ENCODE measurements at places on chromosomes 6 and 20.
A peak's percentile ranks its signal among the peaks of the same experiment; 100 is the strongest.

DNA sequence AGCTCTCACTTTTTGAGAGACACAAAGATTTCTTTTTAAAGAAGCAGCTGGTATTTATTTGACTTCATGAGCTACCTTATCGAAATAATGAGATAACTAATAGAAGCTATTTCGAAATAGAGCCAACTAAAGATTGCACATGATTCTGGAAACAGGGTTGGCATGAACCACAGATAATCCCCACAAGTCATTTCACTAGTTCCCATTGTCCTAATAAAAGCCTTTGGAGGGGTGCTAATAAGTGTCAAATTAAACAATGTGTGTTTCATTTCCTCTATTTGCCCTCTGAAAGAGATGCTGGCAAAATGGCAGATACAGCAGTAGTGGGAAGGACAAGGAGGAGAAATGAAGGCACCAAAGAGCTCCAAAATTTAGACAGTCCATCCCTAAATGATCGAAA lies 78.6 kb upstream of the RIPOR2 start:
- no peak for DNase-seq

DNA sequence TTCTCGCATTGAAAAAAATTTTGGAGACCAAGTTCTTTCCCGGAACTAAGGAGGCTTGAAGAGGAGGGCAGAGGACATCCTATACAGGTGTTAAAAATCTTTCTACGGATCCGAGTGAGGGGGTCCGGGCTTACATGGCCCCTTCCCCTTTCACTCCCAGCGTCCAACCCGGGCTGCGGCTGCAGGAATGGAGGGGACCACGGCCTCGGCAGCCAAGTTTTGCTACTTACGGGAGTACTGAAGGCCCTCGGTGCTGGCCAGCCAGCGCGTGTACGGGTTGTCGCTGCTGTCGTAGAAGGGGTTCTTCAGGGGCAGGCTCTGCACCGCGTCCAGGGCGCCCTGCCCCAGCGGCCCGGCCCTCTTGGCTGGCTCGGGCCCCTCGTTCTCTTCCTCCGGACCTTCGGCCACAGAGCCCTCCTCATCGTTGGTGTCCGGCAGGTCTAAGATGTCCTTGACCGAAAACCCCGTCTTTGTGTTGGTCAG lies 642 bp downstream of the NKX2-2 start:
- no peak for DNase-seq

DNA sequence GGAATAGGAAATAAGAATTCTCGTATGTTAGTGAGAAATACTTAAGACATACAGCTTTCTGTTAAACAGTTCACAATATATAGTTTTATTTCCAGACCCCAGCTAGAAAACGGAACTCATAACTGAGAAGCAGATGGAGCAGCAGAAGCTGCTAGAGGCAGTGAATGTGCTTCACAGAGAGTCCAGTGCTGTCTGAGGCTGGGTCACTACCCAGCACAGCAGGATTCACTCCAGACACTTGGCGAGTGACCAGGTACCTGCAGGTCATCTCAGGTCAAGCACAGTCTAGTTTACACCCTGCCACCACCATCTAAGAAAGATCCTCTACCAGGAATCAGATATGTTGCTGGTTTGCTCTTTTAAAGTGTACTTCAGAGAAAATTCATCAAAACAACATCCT lies 243.1 kb upstream of the RAB32 start:
- no peak for DNase-seq

- DNase-seq: peak; percentile 3
Measured at GRCh38 chr6:17334265-17334664, 53.1 kb downstream of the RBM24 start.

DNA sequence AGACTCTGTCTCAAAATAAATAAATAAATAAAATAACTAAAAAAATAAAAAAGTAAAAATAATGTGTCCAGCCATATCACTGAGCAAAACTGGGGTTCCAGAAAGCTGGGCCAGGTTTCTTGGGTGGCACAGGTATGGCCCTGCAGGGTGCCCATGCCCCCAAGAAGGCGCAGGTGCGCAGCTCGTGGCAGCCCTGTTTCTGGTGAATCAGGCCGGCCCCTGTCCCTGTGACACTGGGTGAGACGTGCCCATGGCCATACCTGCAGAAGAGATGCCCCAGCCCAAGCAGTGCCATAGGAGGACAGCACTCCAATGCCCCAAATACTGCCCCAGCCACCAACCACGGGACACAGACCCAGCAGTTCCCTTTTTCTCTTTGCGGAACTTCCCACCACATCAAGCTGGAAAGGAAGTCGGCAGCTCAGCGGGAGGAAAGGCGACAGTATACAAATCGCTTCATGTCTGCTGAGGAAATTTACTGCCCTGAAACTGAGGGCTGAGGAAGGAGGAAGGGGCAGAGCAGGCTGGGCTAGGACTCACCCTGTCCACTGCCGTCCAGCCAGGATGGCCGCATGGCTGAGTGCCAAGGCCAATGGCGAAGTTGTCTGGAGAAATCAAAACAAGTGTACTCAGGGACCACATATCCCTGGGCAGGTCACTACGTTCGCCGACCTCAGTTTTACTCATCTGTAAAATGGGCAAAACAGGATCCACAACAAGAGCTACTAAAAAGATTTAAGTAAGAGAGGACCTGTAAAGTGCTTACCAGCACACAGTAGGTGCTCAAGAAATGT lies 55.4 kb downstream of the PREX1 start:
- no peak for DNase-seq

Data from astrocyte of the spinal cord (primary cell).